Stimulated activated CD4-positive, alpha-beta T cell treated with anti-CD3 and anti-CD28 coated beads, Interleukin-1b, Interleukin-23, amount 100 ng/mL, for 4 hours (primary cell): ENCODE measurements at places on chromosomes 5 and 9.

DNA sequence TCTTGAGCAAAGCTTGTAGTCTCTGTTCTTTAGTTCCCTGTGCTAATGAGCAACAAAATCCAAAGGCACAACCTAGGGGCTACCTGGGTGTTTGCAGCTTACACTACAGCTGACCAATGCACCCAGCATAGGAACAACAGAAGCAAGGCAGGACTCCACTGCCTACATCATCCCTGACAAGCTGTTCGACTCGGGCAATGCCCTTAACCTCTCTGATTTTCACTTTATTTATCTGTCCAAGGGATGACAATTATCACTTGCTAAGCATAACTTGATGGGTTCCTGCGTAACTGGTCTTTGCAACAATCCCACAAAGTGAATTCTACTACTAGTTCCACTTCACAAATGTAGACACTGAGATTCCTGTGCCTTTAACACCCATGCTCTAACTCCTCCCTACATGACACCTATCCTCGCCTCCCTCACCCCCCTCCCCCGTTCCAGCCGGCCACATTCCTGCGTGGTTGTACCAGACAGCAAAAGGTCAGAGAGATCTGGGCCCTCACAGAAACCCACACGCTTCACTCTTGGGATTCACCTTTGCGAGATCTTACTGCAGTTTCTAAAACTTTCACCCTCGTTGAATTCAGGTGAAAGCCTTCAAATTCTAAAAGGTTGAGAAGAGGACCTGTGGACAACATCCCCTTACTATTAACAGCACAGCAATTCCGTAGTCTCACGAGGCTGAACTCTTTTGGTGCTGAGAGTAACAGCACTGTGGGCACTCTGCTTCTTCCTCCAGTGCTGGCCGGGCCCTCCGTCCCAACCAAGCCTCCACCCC is 995 bp downstream of the IPPK start:
- peak; percentile 36 for DNase-seq

DNA sequence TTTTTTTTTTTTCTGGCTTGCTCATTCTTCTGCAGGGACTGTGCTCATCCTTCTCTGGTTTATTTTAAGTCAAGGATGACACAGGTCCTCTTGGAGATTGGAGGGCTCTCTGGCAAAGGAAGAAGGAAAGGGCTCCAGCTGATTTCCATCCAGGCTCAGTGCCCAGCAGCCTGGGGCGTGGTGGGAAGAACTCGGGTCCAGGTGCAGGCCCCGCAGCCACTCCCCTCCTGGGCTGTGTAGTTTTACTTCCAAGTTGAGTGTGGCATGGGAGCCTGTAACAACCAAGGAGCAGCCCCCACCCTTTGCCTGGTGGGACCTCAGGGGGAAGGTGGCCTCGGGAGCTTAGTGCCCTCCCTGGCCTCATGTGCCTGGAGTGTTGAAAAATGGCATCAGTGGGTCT is 58.9 kb downstream of the ANKRD33B start:
- no peak for DNase-seq

DNA sequence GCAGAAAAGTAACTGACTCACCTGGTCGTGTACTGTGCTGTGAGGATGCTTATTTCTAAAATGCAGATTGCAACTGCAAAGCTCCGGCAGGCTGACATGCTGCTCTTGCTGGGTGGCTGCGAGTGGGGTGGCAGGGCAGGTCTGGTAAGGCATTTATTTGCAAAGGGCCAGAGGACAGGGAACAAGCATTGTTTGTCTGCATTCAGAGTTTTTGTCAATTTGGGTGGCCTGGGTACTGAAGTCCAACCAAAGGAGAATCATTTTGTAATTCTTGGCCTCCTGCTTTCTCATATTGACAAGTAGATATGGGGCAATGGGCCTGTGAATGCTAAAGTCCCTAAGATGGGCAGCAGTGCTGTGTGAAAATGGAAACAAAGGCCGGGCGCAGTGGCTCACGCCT is at the start of gene C9:
TSS of gene C9 (minus strand) at position 129 of the 400 bp plus-strand sequence. CDS start at position 98, 31 bp downstream.
- DNase-seq, result no peak

GRCh38 chr9:113913426-113914195 is 37.5 kb downstream of the ZNF618 start:
- no peak for DNase-seq

GRCh38 chr5:150266871-150267291 is 22.7 kb downstream of the CAMK2A start:
- DNase-seq, result no peak

GRCh38 chr9:135887021-135887507 is 20.3 kb downstream of the CAMSAP1 start:
- no peak for DNase-seq

DNA sequence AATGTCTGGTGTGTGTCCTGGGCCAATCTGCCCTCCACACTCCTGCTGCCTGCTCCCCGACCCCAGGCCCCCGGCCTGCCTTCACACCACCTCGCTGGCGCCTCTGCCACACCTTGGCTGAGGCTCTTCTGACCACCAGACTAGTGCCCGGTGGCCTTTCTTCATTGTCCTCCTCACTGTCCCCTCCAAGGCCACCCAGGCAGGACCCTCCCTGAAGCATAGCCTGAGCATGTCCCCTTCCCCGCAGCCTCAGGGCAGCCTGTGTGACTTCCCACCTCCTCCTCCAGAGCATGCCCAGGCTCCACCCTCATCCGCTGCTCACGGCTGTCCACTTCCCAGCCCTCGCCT is 154.6 kb downstream of the OLFM1 start:
- no peak for DNase-seq

DNA sequence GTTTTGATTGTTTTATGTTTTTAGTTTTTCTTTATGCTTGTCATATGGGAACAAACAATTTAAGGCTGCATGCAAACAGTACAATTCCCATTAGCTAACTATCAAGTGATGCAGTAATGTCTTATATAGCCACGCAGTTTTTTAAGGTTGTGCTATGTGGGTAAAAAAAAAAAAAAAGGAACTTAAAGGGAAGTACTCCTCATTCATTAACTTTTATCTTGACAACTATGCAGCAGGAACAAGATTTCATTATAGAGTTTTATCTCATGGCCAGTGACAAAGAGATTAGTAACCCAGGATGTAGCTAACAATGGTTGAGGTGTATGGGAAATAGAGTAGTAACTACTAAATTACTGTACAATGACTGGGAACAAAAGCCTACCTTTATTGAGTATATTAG is 1008.2 kb upstream of the CDH9 start:
- no peak for DNase-seq

DNA sequence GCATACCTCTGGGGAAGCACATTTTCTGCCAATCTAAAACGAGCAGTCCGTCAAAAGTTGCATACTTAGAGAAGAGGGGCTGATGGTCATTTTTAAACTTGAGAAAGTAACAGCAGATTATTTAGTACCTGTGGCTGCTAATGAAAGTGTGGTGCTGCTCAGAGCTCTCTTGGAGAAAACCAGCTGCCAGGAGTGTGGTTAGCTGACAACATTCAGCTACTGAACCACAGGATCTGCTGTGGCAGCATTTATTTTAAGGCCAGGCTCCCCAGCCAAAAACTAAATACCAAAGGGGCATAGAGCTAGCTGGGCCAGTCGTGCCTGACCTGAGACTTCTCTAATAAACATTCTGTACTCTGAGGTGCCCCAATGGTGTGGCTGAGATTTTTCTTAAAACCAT is 203.6 kb downstream of the EDIL3 start:
- no peak for DNase-seq

DNA sequence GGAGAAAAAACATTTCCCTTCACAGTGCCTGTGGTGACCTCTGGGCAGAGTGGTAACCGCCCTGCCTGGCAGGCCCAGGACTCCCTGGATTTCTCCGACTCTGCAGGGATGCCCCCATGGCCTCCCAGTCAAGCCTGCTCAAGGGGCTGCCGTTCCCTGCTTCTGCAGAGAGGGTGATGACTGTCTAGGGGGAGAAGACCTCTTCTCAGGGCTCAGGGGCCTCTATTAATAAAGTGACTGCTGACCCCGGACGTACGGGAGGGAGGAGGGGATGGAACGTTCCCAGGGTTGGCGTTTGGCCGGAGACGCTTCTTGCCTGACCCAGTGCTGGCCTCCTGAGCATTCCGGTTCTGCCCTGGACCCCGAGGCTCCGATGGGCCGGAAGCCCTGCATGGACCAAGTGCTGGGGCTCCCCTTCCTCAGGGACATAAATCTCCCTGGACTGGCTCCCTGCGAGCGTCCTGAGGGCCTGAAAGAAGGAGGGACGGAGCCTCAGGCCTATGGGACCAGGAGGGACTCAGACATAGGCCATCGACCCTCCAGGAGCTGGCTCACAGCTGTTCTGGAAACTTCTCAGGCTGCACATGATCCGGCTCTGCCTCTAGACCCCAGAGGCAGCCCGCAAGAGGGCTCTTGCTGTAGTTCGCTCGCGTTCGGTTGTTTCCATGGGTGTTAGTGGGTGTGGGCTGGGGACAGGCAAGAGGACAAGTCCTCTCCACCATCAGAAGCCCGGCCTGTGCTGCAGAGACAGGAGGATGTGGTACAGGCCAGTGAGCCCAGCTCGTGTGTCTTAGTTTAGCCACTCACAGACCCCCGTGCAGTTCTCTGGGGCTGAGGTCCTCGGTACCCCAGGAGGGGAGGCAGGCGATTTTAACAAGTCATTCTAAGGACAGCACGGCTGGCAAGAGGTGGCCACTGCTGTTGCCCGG is 8.1 kb upstream of the RNU6ATAC start:
- DNase-seq, result no peak

GRCh38 chr9:31590091-31590490 is 794.4 kb upstream of the ACO1 start:
- no peak for DNase-seq

- no peak for DNase-seq
Measured at GRCh38 chr5:149448831-149449714, 70.0 kb upstream of the IL17B start.

- DNase-seq, result no peak
Measured at GRCh38 chr5:139038613-139039305, 159.4 kb downstream of the SIL1 start.

DNA sequence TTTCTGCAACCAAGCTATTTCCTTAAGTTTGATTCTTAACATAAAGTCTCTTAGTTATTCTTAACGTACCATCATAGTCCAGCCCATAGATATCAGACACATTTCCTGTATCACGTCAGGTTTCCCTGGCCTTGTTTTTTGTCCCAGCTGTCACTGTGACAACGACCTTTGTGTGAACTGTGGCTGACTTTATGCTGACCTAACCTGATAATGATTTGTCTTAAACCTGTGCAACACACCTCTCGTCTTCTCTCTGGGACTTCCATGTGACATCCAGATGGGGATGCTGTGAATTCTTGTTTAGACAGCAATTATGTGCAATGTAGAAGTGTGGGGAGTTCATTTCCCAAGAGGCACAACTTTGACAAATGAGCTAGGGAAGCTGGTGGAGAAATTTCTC is 662.8 kb downstream of the PTPRD start:
- DNase-seq, result no peak

- no peak for DNase-seq
Measured at GRCh38 chr9:80382211-80382891, 810.6 kb downstream of the TLE4 start.

- DNase-seq, result no peak
Measured at GRCh38 chr9:122329597-122329996, 41.2 kb upstream of the PTGS1 start.

GRCh38 chr9:36749461-36749860 is 176.8 kb downstream of the MELK start:
- no peak for DNase-seq

GRCh38 chr5:138745268-138745667 is 8.0 kb upstream of the CTNNA1 start:
- no peak for DNase-seq

DNA sequence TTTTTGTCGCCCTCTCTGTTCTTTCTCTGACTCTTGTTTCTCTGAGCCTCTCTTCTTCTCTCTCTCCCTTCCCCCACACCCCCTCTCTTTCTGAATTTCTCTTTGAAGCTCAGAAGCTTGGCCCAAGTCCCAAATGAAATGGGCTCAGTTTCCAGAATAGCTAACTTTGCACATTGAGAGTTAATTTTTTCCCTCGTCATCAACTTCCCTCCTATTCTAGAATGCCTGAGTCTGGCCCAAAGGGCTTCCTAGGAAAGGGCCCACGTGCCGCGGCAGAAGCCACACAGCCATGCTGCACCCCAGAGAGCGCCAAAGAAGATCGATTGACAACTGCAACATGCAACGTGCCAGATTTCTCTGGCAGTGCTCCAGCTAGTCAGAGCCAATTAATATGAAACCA is 588.8 kb upstream of the KLF4 start:
- DNase-seq, result no peak

DNA sequence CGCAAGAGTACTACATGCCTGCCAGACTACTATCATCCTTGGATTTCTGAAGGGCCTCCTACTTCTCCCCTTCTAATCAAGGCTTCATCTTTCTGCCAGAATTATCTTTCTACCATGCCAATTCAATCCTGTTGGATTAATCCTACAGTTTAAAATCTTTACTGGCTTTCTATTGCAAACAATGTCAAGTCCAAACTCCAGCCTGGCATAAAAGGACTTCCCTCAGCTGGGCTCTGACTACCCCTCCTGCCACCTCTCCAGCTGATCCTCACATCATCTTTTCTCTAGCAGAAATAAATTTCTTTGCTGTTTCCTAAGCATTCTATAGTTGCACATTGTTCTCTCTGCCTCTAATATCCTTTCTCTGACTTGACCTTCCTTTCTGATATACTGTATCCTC is 119.7 kb upstream of the RAD23B start:
- no peak for DNase-seq

- DNase-seq, result no peak
Measured at GRCh38 chr5:179780362-179780761, 13.4 kb upstream of the LTC4S start.

DNA sequence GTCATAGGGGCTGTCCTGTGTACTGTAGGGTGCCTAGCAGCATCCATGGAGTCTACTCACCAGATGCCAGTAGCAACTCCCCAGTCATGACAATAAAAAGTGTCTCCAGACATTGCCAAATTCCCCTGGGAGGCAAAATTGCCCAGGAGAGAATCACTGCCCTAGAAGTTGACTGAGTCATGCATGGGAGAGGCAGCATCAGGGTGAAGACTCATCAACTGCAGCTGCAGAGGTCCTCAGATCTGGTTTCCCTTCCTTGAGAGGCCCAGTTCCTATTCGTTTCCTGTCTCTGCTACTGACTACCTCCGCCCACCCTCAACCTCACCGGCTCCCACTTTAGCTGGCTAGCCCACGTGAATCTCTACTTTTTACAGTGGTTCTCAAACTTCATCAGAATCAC is 88.6 kb upstream of the AGXT2 start:
- DNase-seq, result no peak

- DNase-seq, result no peak
Measured at GRCh38 chr5:55737793-55738192, at the start of gene DDX4. Gene DDX4, plus strand, starts transcription at chr5:55738061. Its CDS starts 903 bp downstream, at chr5:55738964.

- no peak for DNase-seq
Measured at GRCh38 chr5:32506799-32507198, 62.3 kb upstream of the ZFR start.

DNA sequence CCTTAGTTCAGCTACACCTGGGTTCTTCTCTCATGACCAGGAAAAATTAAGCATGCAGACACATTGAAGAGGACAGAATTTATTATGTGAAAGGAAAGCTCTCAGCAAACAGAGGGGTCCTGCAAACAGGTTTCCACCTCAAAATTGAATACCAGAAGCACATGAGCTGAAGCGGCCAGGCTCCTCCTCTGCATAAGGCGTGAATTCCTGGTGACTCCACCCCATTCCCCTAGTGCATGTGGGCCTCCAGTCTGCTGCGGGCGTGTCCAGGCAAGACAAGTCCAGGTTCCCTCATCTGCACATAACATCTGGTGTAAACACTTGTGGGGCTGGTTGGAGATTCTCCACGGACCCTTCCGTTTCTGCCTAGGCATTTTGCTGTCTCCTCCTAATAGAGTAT is 1156.4 kb downstream of the FOXD4L5 start:
- no peak for DNase-seq

GRCh38 chr5:113678924-113679575 is 165.6 kb downstream of the YTHDC2 start:
- no peak for DNase-seq

GRCh38 chr5:76456258-76456657 is 53.2 kb downstream of the IQGAP2 start:
- DNase-seq, result no peak
